Cortex of kidney (tissue), 1 donor: ENCODE measurements at places on chromosomes 6 and 20.

DNA sequence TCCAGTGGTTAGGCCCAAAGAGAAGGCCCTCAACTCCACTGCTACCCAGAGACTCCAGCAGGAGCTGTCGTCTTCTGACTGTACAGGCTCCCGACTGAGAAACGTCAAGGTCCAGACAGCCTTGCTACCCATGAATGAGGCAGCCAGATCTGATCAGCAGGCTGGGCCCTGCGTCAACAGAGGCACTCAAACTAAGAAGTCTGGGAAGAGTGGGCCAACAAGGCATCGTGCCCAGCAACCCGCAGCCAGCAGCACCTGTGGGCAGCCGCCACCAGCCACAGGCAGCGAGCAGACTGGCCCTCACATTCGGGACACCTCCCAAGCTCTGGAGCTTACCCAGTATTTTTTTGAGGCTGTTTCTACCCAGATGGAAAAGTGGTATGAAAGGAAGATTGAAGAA is 8.1 kb downstream of the LYRM2 start:
- no peak for DNase-seq

DNA sequence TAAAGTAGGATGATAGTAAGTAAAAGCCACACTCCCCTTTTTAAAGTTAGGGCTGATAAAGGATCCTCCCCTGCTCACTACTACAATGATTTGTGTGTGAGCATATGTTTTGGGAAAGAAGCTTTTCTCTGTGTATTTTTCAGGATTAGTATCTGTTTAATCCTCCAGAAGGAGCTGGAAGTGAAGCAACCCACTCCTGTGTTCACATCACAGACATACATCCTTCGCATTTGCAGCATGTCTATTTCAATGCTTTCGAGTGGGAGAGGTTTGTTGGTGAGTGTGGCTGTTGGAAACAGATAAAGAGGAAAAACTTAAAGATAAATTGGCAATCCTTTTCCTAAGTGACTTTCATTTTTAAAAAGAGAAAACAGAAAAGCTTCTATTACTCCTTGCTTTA is 31.6 kb upstream of the RGS17 start:
- no peak for DNase-seq

- DNase-seq, result no peak
These were observed 46.8 kb downstream of the RREB1 start for GRCh38 chr6:7154341-7155139.

DNA sequence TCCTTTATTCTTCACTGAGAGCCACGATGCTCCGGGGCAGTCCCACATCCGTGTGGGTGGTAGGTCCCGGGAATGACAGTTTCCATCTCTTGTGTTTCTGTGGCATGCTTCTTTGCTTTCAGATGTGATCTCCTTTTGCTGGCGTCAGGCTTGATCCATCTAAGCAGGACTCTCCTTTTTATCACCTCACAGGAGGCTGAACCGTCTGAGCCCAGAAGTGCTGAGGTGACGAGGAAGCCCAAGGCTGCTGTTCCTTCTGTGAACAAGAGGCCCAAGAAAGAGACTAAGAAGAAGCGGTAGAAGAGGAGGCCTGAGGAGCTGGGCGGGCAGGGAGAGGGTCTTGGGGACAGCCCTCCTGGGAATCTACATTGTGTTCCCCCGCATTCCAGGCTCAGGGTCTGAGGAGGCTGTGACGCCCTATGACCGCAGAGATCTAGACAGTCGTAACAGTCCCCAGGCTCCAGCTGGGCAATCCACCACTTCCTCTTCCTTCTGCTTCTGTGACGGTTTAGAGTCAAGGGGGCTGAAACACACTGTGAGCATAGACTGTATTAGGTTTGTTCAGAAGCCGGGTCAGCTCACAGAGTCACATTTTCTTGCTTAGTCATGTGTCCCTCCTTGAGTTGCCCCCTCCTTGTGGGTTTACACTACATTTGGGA is 26.8 kb downstream of the MANBAL start:
- DNase-seq, result no peak

DNA sequence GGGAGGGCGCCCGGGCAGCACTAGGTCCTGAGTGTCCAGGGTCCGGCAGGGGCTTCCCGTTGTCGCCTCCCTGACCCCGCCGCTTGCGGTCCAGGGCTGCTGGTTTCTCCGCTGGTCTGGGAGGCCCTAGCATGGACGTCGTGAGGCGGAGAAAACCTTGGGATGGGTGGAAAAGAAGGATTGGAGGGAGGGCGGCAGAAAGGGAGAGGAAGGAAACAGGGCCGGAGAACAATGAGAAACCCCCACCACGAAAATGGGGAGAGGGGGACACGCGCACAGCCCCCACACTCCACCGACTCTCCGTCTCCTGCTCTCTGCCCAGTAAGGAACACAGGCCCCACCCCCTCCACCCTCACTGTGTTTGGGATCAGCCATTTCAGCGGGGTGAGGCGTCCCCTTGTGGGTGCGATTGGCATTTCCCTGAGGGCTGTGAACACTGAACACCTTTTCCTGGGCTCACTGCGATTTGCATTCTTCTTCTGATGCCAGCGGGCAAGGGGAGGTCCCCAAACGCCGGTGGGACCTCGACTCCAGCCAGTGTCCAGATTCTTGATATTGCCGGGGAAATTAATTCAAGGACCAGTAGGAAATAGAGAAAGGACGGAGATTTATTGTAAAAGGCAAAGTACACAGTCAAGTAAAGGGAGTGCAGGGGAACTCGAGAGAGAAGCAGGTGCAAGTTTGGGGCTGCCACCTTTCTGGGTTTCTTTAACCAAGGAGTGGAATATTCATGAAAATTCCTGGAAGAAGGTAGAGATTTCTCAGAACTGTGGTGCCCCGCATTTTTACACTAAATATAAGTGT is 3.3 kb upstream of the RAET1G start:
- DNase-seq, result no peak

DNA sequence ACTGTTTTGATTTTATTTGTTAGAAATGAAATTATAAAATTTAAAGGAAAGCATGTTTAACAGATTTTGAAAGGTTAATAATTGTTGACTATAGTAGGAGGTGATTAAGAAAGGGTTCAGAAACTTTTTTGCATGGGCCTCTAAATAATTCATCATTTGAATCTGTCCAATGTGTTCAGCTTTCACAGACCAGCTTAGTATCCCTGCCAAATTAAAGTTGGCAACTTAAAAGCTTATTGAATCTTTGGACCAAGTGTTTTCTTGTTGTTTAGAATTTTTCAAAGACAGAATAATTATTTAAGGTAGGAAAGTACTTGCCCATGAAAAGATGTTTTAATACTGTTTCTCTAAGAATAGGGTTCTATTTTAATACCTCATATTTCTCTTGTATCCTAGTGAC is 466.0 kb downstream of the GJA1 start:
- DNase-seq, result no peak

DNA sequence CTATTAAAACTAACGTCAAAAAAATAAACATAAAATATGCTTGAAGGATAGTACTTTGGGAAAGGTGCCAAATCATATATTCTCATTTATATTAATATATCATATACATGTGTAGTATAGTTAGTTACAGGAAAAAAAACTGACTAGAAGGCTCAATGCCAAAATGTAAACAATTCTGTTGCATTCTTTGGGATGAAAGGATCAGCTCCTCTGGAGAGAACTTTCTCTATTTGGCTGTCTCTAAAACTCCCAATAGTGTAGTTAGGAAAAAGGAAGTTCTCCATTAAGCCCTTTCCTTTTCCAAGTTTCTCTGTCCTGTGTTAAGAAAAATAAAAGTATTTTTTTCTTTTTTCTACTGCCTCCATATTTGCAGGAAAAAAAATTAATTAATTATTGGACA is 86.5 kb upstream of the BTN3A2 start:
- no peak for DNase-seq

GRCh38 chr6:90534337-90535025 is 52.4 kb downstream of the MAP3K7 start:
- no peak for DNase-seq

- DNase-seq, result no peak
These were observed 117.3 kb upstream of the TNFAIP3 start for GRCh38 chr6:137749696-137750211.

DNA sequence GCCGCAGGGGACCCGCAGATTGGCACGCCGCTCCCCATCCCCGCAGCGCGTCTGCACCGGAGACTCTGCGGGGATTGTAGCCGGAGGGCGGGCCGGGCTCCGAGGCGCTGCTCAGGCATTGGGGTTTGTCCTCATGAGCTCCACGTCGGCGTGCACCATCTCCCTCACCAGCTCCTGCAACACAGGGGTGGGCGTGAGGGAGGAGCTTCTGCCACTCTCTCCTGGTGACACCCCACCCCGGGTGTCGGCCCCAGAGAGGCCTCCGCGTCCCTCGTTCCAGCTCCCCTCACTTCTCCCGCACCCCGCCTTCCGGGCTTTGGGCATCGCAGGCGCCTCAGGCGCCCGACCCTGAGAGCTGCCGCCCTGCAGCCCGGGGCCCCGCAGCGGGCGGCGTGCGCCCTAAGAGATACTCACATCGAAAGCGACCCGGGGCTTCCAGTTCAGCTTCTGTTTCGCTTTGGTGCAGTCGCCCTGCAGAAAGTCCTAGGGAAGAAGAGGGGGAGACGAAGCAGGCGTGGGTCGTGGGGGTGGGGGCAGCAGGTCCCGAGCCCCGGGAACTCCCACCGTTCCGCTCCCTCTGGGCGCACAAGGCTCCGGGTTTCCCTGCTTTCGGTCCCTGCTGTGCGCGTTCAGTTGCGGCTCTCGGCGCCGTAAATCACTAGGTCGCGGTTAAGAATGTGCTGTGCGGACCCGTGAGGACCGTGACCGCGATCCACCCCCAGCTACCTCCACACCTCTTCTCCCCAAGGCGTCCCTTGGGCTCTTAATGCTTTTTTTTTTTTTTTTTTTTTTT is 14.5 kb downstream of the FOXC1 start:
- DNase-seq, result no peak

- DNase-seq, result no peak
These were observed 307.1 kb upstream of the RSPO3 start for GRCh38 chr6:126811321-126811720.

DNA sequence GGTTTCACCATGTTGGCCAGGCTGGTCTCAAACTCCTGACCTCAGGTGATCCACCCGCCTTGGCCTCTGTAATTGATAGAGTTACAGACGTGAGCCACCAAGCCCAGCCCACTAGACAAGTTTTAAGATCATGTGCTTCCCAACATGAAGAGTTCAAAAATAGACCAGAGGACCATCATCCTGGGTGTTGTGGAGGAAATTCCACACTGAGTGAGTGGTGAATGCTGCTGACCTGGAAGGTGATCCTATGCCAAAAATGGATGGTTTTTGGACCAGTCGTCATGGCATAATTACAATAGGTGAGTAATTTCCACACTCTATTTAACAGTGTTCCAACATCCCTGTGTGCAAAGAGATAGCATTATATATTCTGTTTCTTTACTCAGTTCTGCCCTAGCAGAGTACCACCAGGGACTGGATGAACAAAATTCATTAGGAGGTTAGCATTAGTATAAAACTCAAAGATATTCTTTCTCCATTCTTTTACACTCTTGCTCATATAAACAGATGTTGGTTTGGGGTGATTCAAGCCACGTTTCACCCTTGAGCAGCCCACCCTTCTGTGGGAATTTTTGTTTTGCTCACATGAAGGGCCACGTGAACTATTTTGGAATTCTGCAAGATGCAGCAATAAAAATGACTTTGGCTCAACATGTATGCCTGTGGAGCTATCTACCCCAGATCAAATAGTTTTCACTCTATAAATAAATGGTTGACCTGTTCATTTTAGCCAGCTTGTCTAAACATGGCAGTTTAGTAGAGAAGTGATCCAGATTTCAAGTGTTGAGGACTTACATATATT is 206.2 kb upstream of the TCF21 start:
- no peak for DNase-seq

DNA sequence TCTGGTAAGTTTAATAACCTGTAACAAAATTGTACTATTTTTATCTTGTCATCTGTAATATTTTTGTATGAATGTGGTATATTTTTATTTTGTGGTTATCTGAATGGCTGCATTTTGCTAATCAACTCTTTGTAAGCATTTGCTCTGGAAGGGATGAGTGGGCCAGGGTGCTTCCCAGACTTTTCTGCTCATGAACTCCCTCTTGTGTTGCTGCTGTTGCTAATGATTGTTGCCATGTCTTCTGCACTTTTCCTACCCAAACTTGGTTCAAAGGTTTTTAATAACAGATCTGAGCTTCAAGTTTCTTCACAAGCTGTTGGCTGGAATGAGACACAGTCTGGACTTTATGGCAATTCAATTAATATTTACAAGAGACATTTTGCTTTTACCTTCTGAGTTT is 1005.7 kb downstream of the HACE1 start:
- DNase-seq, result no peak

DNA sequence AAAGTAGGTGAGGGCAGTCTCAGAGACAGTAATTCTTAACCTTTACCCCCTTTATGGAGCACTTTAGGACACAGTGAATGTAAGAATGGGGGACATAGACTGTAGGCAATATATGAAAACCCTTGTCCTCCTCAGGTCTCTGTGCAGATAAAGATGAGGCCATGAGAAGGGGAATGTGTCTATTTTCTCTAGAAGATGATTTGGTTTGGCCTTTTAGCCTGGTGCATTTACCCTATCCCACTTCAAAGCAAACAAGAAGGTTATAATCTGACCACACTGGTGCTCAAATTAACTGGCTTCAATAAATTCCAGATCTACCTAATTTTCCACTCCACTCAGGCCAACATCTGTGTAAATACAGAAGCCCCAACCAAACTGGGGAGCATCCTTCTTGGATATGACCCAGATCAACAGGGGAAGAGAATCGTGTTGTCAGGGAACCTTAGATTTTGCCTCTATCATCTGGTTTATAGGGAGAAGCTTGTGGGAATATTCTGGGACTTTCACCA is 42.4 kb downstream of the RIPOR2 start:
- DNase-seq, result no peak

DNA sequence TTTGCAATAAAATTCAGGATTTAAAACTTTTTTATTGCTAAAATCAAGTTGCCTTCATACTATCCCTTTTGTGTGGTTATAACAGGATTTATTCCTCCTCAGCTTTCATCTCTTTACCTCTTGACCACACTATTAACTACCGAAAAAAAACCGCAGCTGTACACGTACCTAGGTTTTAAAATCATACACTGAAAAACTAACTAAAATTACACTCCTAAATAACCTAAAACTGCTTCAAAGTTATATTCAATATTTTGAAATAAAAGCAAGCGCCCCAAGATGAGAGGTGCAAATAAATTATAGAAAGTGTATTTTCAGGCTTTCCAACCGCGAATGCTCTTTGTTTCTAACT is 1.4 kb downstream of the MPC1 start:
- DNase-seq, result no peak
